ENCODE measurements at places on chromosomes 11 and 22.

- DNase-seq = peak; percentile 28
Observed at GRCh38 chr11:61752117-61752924, at the start of gene MYRF. Gene MYRF (plus strand): TSS chr11:61752636. CDS start chr11:61752745, 109 bp downstream.

DNA sequence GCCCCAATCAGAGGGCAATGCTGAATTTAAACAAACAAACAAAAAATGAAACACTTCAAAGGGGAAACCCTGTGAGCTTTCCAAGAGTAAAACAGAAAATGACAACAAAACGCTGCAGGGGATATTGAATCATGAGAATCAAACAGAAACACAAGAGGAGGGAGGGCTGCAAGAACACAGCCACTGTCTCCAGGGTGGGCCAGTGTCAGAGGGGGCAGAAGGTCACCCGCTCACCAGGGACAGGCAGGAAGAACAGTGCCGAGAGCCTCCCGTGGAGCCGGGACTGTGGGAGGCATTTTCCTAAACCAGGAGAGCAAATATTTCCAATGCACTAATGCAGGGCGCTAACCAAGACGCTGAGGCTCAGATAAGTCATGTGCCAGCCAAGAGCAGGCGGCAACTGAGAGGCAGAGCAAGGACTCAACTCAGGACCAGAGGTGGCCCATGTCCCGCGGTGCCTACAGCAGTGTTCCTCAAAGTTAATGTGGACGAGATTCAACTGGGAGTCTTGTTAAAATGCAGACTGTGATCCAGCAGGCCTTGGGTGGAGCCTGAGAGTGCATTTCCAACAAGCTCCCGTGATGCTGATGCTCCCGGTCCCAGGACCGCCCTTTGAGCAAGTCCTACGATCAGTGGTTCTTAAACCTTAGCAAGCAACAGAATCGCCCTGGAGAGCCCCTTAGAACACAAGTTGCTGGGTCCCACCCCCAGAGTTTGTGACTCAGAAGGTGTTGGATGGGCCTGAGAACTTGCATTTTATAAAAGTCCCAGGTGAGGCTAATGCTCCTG is 197.2 kb downstream of the TENM4 start:
- no peak for DNase-seq

- no peak for DNase-seq
Observed at GRCh38 chr11:117712530-117712929, 84.5 kb downstream of the DSCAML1 start.

GRCh38 chr11:66073669-66074068 is 3.6 kb downstream of the PACS1 start:
- DNase-seq = no peak

GRCh38 chr22:39343259-39344045 is 6.3 kb upstream of the SYNGR1 start:
- peak; percentile 68 for DNase-seq

GRCh38 chr11:116057000-116057399 is 552.8 kb upstream of the CADM1 start:
- DNase-seq = no peak

- no peak for DNase-seq
Observed at GRCh38 chr22:24190596-24191208, 9.4 kb downstream of the SUSD2 start.

GRCh38 chr11:117950993-117951961 is 22.1 kb upstream of the TMPRSS13 start:
- no peak for DNase-seq

GRCh38 chr11:125842321-125842948 is 9.3 kb downstream of the PATE4 start:
- DNase-seq = no peak

- DNase-seq = no peak
Observed at GRCh38 chr22:30687358-30687757, 7.3 kb upstream of the OSBP2 start.

DNA sequence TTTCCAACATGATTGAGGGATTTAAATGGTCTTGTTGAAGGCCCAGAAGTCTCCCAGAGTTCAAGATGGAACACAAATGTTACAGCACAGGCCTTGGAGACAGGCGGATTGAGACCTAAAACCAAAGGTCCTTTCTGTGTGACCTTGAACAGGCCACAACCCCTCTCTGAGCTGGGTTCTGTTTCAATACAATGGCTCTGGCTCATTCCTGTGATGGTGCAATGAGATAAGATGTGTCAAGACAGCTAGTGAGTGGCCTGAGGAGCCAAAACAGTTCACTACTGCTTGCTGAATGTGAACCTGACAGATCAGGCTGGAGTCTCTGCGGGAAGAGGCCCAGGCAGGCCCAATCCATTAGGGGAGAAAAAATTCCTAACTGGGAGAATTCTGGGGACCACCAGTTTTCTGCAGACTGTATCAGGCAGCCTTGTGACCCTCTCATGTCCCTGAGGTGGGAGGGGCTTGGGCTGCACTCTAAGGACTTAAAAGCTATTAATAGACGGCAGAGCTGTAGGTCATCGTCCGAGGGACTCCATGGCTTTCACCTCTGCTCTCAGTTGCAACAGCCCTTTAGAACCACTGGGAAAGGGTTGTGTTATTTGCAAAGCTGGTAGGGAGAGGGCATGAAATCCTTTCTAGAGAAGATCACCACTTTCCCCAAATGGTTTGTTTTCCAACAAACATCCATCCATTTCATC is 126.1 kb upstream of the TEAD1 start:
- no peak for DNase-seq

DNA sequence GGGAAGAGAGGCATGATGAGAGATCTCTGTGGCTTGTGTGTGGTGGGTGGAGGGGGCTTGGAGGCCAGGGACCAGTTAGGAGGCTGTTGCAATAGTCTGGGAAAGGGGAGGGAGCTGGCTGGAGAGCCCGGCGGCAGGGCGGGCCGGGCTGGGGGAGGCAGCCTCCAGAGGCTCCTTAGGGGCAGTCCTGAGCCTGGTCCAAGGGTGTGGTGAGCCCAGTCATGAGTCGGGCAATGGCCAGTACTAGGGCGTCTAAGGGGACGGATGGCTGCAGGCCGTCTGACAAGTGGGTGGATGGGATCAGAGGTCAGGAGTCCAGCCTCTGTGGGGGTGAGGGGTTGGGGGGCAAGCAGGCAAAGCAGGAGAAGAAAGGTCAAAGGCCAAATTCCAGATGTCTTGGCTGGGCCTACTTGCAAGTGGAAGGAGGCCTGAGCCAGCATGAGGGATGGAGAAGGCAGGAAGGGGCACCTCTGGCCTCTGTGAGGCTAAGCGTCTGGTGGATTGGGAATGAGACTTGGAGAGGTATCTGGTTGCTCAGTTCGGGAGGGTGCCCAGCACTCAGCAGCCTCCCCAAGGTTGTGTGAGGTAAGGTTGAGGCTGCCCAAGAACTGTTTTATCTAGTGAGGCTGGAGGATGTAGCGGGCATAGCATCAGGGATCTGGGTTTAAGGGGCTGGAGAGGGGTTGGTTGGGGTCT is 6.0 kb upstream of the CD248 start:
- DNase-seq = no peak

- no peak for DNase-seq
Observed at GRCh38 chr11:78575478-78575877, 814 bp upstream of the NARS2 start.

- DNase-seq = peak; percentile 78
Observed at GRCh38 chr11:104442321-104442720, 278.4 kb upstream of the PDGFD start.

DNA sequence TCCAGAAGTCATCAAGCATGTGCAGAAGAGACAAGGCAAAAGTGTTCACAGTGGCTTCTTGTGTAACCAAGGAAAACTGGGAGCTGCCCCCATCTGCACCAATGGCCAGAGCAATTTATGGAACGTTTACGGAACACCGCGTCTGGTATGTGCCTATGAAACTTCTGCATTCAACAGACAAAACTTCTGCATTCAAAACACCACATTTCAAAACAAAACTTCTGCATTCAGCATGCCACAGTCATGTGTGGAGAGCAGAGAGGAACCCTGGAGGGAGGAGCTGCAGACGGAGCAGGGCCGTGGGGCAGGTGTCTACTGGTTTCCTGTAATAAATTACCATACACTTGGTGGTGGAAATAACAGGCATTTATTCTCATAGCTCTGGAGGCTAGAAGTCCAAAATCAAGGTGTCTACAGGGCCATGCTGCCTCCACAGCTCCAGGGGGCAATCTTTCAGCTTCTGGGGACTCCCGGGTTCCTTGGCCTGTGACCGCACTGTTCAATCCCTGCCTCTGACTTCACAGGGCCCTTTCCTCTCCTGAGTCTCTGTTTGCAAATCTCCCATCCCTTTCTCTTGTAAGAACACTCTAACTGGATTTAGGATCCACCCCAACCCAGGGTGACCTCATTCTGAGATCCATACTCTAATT is 32.2 kb downstream of the RPL3 start:
- no peak for DNase-seq

- DNase-seq = no peak
Observed at GRCh38 chr22:29713156-29713727, 6.6 kb upstream of the CABP7 start.

DNA sequence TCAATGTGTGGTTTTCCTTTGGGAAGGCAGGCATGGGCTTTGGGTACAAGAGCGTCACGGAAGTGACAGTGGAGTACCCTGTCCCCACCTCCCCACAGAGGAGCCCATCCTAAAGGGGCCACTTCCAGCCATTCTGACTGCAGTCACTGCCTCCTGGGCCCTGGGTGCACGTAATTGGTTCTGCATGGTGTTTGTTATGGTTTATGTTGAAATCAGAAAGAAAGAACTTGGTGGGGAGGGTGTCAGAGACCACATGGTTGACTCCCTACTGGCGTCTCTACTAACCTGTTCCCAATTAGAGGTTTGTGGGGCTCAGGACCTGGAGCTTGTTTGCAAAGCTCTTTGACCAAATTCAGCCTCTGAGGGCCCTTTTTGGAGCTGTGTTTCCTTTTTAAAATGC is 40.8 kb downstream of the RIBC2 start:
- no peak for DNase-seq

GRCh38 chr11:65658174-65659021 is 4.3 kb downstream of the RELA start:
- DNase-seq = no peak

DNA sequence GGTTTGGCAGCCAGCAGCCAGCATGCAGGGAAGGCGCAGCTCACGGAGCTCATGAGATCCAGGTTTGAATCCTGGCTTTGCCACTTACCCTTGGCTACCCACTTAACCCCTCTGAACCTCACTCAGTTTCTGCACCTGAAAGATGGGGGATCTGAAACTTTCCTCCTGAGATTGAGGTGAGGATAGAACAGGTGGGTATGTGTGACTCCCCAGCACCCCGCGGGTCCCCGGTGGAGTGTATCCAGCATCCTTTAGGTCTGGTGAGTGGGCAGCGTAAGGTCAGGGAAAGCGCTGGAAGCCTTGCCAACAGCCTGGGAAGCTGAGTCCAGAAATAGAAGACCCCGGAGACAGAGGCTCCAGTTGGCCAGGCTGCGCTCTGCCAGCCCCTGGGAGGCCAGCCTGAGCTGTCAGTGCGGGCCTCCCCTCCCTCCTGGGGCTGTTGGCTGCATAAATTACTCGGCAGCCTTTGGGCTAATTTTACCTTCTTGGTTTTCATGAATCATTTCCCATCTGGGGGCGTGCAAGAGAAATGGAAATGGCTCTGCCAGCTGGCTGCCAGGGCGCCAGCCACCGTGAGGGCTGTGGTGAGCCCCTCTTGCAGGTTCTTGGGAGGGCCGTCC is 17.6 kb downstream of the PRDM11 start:
- DNase-seq = peak; percentile 29

DNA sequence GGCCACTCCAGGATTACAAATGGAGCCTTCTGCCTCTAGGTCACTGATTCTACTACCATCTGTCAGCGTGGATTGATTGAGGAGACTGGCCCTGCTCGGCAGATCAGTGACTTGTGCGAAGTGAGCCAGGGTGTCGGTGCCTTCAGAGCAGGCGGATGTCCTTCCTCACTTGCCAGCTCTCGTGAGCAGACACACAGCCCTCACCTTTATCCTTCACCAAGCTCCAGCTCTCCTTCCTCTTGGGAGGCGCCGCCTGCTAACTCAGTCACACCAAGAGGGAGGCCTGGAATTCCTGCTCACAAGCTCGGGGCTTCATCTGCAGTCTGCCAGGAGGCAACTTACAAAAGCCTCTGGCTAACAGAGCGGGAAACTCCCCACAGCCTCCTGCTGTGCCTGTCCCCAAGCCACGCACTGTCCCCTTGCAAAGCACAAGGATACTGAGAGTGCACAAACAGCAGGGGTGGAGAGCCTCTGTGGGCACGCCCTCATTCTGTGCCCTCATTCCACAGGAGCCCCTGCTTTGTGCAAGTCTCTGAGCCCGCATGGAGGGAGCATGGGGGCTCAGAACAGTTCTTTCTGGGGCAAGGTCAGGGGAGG is 3.5 kb upstream of the TCF20 start:
- DNase-seq = no peak

DNA sequence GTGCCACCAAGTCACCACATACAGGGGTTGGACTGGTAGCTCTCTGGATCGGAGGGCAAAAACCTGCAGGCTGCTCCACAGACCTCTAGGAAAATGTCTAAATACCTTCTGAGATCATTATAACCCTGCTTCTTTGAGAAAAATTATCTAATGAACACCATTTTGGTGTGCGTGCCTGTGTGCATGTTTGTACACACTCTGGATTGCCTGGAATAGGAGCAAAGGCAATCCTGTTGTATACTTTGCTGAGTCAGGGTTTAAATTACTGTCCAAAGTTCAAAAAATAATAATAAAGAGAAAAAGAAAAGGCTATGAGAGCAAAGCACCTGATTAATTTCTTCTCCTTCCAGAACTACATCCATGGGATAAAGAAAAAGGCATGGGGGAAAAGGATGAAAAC is 11.0 kb downstream of the JAML start:
- no peak for DNase-seq

- DNase-seq = peak; percentile 80
Observed at GRCh38 chr11:17354601-17354991, 3.0 kb downstream of the NCR3LG1 start.

GRCh38 chr11:114281388-114281956 is 14.7 kb upstream of the NNMT start:
- no peak for DNase-seq

DNA sequence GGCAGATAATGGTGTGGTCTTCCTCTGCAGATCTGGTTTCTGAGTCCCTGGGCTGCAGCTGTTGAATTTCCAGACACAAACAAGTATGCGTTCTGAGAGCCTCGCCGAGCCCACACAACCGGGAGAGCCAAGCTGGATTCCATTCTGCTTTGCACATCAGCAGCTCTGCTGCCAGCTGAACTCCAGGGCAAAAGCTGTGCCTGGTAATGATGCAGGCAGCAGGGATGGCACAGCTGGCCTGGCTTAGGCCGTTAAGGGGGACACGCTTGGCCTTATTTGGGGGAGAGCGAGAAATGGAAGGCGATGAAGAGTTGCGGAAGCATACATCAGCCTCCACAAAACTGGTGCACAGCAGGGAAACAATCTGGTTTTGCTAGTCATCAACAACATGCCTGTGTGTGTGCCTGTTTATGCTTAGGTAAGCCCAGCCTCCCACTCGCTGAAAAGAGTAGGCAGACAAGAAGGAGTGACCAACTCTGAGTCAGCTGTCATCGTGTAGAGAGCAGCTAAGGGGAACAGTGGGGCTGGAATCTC is 25.1 kb downstream of the ADAMTS8 start:
- DNase-seq = peak; percentile 97

GRCh38 chr22:37502342-37503182 is 16.4 kb upstream of the MFNG start:
- peak; percentile 60 for DNase-seq

- DNase-seq = no peak
Observed at GRCh38 chr11:3188496-3189195, 23.5 kb upstream of the OSBPL5 start.

All from epithelial cell of esophagus (primary cell).